ENCODE measurements at places on chromosomes 13 and 19. TPM values are rescaled to one million over a fixed set of nuclear protein-coding genes. Genes with fewer than 3 reads are reported as not detected.

The FAM216B gene
- total RNA-seq, result 1.0 TPM

The ADAMTS10 gene
- 4.7 TPM for total RNA-seq

The ZNF730 gene
- not detected for total RNA-seq

The SLC44A2 gene
- 72.4 TPM for total RNA-seq

The LYPD5 gene
- total RNA-seq, result 1.2 TPM

The GGN gene
- total RNA-seq, result not detected

The SIGLEC12 gene
- total RNA-seq, result not detected

DNA sequence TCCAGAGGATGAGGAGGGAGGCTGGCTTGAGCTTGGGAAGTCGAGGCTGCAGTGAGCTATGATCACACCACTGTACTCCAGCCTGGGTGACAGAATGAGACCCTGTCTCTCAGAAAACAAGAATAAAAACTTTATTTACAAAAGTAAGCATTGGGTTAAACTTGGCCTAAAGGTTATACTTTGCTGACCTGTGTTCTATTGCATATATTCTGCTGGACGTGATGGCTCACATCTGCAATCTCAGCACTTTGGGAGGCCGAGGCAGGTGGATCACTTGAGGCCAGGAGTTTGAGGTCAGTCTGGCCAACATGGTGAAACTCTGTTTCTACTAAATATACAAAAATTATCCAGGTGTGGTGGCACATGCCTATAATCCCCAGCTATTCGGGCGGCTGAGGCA is 6.6 kb upstream of the ARHGEF18 start:
- H3K4me3 ChIP-seq, result no peak overlapping the region
- no peak for DNase-seq
- no peaks in the 10 kb centered on the region for H3K36me3 ChIP-seq
- no peaks in the 10 kb centered on the region for H3K4me1 ChIP-seq

- peaks cover 4% of the 10 kb centered on the region for H3K4me1 ChIP-seq
- peaks cover 87% of the 10 kb centered on the region for H3K36me3 ChIP-seq
These were observed 15.0 kb downstream of the SAFB2 start for GRCh38 chr19:5607318-5608275.

- peaks cover 11% of the 10 kb centered on the region for H3K4me1 ChIP-seq
- H3K27me3 ChIP-seq, result no peaks in the 10 kb centered on the region
- H3K27ac ChIP-seq, result peak overlapping the region; percentile 92
- H3K4me3 ChIP-seq, result peak overlapping the region; percentile 83
These were observed 926 bp upstream of the ZNF836 start for GRCh38 chr19:52172347-52172746.

DNA sequence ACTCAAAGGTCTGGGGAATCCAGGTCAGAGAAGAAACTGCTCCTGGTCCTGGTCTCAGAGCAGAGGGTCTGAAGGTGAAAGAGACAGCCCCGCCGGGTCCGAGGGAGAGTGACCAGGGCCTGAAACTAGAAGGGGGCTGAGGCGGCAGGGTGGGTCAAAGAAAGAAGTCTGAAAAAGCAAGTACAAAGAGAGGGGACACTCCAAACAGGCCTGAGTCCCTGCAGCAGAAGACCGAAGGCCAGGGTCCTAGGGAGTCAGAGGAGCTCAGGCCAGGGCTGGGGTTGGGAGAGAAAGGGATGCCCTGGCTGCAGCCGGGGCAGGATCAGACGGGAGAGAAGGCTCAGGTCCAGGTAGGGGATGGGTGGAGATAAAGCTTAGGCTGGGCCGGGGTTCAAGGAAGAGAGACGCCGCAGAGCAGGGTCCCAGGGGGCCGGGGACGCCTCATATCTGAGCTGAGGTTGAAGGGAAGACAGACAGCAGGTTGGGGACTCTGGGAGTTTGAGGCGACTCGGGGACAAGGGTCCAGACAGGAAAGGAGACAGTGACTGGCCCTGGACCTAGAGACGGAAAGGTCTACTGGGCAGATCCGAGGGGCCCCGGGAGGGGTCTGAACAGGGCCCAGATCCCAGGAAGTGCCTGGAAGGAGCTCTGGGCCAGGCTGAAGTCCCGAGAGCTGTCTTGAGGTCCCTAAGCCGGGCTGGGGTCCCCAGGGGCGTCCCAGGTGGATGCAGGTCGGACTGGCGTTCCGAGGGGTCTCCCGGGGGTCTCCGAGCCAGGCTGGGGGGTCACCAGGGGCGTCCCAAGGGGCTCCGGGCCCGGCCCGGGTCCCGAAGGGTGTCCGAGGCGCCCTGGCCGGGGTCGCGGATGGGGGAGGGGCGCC is 795 bp downstream of the MLLT1 start:
- peak overlapping the region; percentile 91 for H3K4me3 ChIP-seq
- H3K36me3 ChIP-seq, result no peaks in the 10 kb centered on the region
- DNase-seq, result no peak
- peaks cover 40% of the 10 kb centered on the region for H3K4me1 ChIP-seq

DNA sequence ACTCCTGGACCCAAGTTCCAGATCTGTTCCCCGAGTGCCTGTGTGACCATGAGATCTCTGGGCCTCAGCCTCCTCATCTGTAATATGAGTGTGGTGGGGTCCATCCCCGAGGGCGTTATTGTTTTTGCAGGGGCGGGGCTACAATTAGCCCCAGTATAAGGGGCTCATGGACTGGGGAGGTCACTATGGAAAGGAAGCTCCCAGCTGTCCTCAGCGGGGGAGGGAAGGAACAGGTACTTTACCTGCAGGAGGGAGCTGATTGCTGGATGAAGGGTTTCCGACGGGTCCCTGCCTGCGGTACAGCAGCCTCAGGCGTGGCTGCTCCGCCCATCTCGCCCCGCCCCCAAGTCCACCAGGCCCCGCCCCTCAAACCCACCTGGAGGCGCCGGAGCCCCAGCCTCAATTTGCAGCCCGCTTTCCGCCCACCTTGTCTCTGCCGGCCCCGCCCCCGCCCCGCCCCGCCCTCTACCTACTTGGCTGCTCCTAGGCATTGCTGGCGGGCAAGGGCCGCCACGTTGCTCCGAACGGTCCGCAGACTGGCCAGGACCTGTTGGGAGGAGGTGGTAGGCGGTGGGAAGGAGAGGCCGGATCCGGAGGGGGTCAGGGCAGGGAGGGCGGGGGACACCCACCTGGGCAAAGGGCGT is 5.5 kb downstream of the PDE4C start:
- H3K27me3 ChIP-seq, result peaks cover 33% of the 10 kb centered on the region
- H3K4me3 ChIP-seq, result no peak overlapping the region
- H3K4me1 ChIP-seq, result peaks cover 1% of the 10 kb centered on the region
- no peak overlapping the region for H3K27ac ChIP-seq

DNA sequence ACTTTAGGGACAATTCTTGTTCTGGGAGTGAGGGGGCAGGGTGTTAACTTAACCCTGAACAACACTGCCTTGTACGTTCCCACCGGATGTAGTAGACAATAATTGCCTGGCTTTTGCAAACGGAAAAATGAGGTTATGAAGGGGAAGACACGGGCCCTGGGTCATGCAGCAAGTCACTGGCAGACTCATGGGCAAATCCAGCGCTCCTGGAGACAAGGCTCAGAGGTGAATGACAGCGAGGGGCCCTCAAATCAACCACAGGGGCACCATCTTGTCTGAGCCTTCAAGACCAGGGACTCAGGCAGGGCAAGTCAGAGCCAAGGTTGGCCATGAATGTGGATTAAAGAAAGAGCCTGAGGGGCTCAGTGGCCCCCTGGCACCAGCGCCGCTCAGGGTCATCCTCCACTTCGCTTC is 2.8 kb downstream of the RASA3 start:
- peak overlapping the region; percentile 79 for H3K27ac ChIP-seq
- H3K27me3 ChIP-seq, result no peaks in the 10 kb centered on the region
- H3K4me3 ChIP-seq, result no peak overlapping the region
- peaks cover 37% of the 10 kb centered on the region for H3K4me1 ChIP-seq
- no peaks in the 10 kb centered on the region for H3K36me3 ChIP-seq
- no peak for DNase-seq

DNA sequence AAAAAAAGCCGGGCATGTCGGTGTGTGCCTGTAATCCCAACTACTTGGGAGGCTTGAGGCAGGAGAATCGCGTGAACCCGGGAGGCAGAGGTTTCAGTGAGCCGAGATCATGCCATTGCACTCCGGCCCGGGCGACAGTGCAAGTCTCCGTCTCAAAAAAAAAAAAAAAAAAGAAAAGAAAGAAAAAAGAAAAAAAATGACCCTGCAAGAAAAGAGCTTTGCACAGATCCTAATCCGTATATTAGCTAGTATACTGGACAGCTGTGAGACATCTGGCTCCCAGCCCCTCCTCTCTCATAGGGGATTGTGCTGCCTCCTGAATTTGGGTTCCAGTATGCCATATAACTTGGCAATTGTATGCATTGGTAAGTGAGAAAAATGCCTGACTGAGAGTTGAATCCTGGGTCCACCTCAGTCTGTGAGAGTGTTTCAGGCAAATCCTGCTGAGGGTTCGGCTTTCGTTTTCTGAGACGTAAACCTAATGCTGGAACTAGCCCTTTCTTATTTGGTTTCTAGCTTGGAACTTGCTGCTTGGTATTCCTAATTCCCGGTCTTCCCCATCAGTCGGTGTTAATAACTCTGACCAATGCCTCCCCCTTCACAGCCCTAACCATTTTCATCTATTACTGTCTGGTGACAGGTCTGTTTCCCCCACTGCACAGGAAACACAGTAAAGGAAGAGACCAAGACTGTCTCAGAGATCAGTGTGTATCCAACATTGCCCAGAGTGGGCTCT is 1.3 kb upstream of the AKT2 start:
- H3K27ac ChIP-seq, result no peak overlapping the region
- peaks cover 29% of the 10 kb centered on the region for H3K4me1 ChIP-seq
- peak overlapping the region; percentile 99 for H3K4me3 ChIP-seq
- H3K27me3 ChIP-seq, result no peaks in the 10 kb centered on the region
- no peak for DNase-seq
- no peaks in the 10 kb centered on the region for H3K36me3 ChIP-seq

- DNase-seq, result no peak
- H3K4me3 ChIP-seq, result no peak overlapping the region
- no peaks in the 10 kb centered on the region for H3K27me3 ChIP-seq
- peaks cover 27% of the 10 kb centered on the region for H3K4me1 ChIP-seq
- no peaks in the 10 kb centered on the region for H3K36me3 ChIP-seq
These were observed 25.5 kb downstream of the RFX2 start for GRCh38 chr19:6084821-6085220.

- no peak for DNase-seq
- no peak overlapping the region for H3K4me3 ChIP-seq
- H3K4me1 ChIP-seq, result peaks cover 8% of the 10 kb centered on the region
- H3K27me3 ChIP-seq, result no peaks in the 10 kb centered on the region
- H3K27ac ChIP-seq, result no peak overlapping the region
These were observed 312.1 kb upstream of the PCDH20 start for GRCh38 chr13:61727767-61728166.

GRCh38 chr13:21372530-21372929 is 86.6 kb downstream of the ZDHHC20 start:
- H3K36me3 ChIP-seq, result peaks cover 15% of the 10 kb centered on the region
- no peak overlapping the region for H3K4me3 ChIP-seq
- no peak for DNase-seq
- H3K4me1 ChIP-seq, result no peaks in the 10 kb centered on the region

DNA sequence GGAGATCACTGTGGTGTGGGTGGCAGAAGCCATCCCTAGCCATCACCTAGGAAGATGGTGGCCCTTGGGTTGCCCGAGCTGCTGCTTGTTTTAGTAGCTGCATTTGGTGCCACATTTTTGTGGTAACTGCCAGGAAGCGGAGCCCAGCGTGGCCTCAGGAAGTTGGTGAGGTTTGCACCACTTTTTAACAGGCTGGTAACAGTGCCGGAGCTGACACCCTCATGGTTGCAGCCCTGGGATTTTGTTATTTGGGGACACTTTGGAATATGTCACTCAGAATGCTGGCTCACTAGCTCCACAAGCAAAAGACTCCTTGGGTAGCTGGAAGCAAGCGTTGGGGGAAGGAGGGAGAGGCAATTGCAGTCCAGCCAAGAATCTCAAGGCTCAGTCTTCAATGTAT is 22.1 kb downstream of the ACTN4 start:
- no peak for DNase-seq
- no peaks in the 10 kb centered on the region for H3K36me3 ChIP-seq
- peak overlapping the region; percentile 90 for H3K27ac ChIP-seq
- H3K27me3 ChIP-seq, result no peaks in the 10 kb centered on the region
- no peak overlapping the region for H3K4me3 ChIP-seq

DNA sequence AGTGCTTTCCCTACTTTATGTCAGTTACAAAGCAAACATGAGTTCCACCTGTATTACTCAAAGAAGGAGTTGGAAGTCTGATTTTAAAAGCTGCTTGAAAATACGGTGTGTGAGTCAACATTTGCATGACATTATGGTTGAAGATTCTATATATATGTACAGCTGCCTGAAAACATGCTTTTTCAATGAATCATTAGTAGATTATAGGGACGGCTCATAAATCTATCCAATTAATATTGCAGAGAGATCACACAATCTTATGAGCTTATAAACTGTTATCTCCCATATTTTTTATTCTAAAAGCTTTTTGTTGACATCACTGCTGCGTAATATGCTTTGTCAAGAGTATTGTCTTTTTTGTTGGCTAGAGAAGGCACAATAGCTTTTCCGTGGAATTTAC is 873.8 kb downstream of the SLITRK6 start:
- no peak overlapping the region for H3K27ac ChIP-seq
- H3K4me3 ChIP-seq, result no peak overlapping the region
- H3K4me1 ChIP-seq, result no peaks in the 10 kb centered on the region
- H3K27me3 ChIP-seq, result no peaks in the 10 kb centered on the region

DNA sequence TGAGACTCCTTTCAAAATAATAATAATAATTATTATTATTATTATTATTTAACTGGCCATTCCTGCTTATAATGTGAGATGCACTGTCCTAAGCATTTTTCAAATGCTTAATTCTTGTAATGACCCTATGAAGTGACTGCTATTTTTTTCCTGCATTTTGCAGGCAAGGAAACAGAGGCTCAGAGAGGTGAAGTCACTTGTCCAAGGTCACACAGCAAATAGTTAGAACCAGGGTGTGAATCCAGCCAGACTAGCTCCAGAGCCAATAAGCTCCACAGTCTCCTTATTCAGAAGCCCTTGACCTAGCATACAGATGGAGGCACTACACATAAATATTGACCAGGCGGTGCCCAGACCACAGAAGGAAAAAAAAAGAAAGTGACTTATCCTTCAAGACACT is 77.5 kb upstream of the CACNA1A start:
- H3K4me3 ChIP-seq, result no peak overlapping the region
- H3K4me1 ChIP-seq, result no peaks in the 10 kb centered on the region
- no peaks in the 10 kb centered on the region for H3K36me3 ChIP-seq
- no peak for DNase-seq
- H3K27me3 ChIP-seq, result peaks cover 21% of the 10 kb centered on the region

- no peaks in the 10 kb centered on the region for H3K4me1 ChIP-seq
- no peak overlapping the region for H3K4me3 ChIP-seq
- no peaks in the 10 kb centered on the region for H3K27me3 ChIP-seq
These were observed 284.7 kb downstream of the TSHZ3 start for GRCh38 chr19:31064491-31064890.

DNA sequence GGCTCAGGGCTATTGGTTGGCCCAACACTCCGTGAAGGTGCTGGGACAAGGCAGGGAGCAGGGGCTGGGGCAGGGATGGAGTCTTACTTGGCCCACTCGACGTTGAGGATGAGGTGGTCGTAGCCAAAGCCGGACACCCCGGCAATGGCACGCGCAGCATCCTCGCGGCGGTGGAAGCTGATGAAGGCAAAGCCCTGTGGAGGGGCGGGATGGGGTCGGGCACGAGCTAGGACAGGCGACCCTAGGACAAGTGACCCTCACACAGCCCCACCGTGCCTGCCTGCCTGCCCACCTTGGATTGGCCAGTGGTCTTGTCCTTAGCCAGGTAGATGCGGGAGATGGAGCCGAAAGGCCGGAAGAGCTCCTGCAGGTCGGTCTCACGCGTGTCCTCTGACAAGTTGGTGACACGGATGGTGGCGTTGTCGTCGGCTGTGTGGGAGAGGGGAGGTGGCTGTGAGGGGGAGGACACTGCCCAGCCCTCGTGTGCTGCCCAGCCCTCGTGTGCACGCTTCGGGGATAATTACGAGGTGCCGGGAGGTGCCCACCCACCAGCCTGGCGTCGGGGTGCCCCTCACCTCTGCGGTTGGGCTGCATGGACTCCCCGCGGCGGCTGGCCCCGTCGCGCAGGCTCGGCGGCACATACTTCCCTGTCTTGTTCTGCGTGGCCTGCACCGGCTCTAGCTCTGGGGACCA is 4.0 kb downstream of the P2RY11 start:
- H3K4me3 ChIP-seq, result no peak overlapping the region
- DNase-seq, result no peak
- H3K27me3 ChIP-seq, result no peaks in the 10 kb centered on the region
- peaks cover 13% of the 10 kb centered on the region for H3K4me1 ChIP-seq

Data from heart left ventricle (tissue), 16 donors.